ENCODE measurements at places on chromosomes 2 and 18. TPM values are rescaled to one million over a fixed set of nuclear protein-coding genes. Genes with fewer than 3 reads are reported as not detected.

Gene BOK
- 35.4 TPM for total RNA-seq

Gene PDE1A
- 4.8 TPM for total RNA-seq

Gene ALPG
- total RNA-seq, result not detected

Gene ZC3H6
- 1.5 TPM for total RNA-seq

Gene MTCL1
- total RNA-seq, result 105 TPM

Gene NCKAP1
- 55.7 TPM for total RNA-seq

Gene RAB1A
- 56.4 TPM for total RNA-seq

Gene CD207
- total RNA-seq, result not detected

Gene ASB18
- not detected for total RNA-seq

Gene PLEK
- total RNA-seq, result 1.5 TPM

Gene DHRS9
- not detected for total RNA-seq

Gene GPR155
- 1.8 TPM for total RNA-seq
